Astrocyte of the cerebellum (primary cell): ENCODE measurements at places on chromosomes 7 and 10.

DNA sequence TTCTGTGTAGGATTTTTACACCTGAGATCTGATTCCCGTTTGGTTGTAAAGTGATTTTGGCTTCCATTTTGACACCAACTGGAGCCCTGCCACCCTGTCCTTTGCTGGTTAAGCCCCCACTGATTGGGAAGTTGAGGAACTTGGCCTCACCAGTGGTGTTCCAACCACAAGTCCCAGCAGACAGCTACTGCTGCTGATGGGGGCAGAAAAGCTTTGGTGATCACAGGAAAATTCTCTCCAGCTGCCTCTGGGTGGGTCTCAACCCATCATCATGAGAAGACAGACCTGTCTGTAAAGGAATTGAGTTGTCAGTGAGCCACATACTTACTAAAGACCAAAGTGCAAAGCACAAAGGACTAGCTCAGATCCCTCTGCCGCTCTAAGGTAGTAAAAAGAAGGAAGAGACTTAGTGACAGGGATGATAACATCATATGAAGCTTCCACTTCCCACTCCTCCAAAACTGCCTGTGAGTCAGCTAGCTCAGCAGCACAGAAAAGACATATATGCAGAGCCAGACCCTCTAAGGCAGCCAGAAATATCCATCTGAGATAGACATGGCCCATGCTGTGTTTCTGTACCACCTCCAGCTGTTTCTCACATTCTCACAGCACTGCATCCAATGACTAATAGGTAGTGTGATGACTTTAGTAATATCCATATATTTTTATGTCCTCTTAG is 22.4 kb upstream of the LRRC17 start:
- peak; percentile 96 for DNase-seq

- no peak for DNase-seq
Measured at GRCh38 chr10:101745074-101745696, 30.7 kb downstream of the FGF8 start.

DNA sequence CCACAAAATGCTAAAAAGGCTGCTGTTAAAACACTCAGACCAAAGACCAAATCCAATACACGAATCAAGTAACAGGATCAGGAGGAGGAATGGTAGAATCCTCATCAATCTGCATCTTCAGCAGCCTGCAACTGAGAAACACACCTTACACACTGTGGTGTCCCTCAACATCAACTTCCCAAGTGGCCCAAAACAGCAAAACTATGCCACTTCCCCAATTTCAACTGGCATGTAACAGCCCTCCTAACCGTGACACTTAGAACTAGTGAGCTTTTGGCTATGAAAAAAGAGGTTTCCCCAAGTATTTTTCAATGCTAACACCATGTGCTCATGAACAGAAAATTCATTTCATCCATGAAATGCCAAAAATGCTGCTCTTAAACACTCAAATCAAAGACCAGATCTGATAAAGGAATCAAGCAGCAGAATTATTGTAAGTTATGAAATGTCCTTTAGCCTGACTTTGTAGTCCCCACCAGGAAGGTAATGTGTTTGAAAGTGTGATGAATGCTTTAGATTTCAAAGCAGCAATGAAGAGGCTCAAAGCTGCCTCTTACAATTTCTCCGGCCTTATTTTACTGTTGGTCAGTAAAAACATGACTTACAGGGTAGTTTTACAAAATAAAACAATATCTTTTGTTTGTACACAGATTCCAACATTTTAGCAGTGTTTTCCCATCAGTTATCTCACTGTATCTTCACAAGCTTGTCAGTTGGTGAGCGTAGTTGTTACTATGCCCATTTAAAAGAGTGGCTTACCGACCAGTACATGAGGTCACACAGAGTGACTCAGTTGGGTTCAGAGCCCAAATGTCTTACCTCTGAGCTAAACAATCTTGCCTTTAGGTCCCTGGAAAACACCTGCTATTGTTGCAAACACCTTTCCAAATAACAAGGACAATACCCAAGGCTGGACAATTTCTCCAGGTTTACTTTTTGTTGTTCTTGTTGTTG is 65.7 kb upstream of the ASAH2 start:
- no peak for DNase-seq

GRCh38 chr7:121561717-121562116 is 165.6 kb upstream of the FAM3C start:
- no peak for DNase-seq

DNA sequence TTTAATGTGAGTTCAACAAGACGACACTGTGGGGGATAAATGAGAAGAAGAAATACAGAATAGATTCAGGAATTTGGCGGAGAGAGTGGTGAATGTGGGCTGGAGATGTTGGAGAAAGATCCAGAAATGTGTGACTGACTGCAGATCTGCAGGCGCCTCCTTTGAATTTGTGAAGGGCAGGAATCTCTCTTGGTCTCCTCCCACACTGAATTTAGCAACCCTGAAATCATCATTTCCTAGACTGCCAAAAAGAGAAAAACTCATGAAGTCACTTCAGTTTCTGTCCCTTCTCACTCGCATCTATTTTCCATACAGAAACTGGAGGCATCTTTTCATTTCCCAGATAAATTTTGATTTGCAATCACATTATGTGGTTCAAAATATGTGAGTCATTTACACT is 128.7 kb downstream of the GNAI1 start:
- DNase-seq, result no peak

- DNase-seq, result no peak
Measured at GRCh38 chr7:69412331-69413146, 185.7 kb upstream of the AUTS2 start.

GRCh38 chr7:108190891-108191290 is 60.7 kb upstream of the LAMB4 start:
- no peak for DNase-seq

DNA sequence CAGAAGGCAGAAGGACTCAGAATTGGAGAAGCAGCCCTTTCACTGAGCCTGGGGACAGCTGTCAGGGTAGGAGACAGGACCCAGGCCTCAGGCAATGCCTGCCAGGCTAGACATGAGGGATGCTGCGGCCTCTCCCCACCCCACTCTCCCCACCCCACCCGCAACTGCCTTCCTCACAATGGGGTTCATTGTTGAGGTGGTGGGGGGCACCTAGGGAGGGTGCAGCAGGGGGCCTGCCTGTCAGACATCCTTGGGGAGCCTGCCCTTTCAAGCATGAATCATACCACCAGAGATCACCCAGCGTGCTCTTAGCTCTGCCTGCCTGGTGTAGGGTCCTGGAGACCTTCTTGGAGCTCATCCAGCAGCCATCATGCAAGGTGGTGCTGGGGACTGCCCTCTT is at the start of gene C10orf62:
C10orf62 (plus strand) TSS at position 243 of the 400 bp plus-strand sequence. CDS start 177 bp downstream, outside the sequence.
- DNase-seq, result no peak

DNA sequence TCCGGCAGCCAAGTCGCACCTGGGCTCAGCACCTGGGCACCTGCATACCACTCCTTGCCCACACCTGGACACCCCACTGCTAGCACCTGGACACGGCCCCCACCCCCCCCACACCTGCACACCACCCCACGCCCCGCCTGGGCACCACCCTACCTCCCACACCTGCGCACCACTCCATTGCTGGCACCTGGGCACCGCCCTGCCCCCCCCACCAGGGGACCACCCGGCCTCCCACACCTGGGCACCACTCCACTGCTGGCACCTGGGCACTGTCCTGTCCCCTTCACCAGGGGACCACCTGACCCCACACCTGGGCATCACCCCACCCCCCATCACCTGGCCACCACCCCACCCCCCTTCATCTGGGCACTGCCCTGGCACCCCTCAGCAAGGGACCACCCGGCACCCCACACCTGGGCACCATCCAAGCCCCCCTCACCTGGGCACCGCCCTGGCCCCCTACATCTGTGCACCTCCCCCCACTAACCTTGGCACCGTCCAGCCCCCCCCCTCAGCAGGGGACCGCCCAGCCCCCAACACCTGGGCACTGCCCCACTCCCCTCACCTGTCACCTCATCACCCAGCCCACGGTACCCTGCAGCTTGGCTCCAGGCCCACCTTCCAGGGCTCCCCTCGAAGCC is 33.8 kb upstream of the RNF32 start:
- DNase-seq, result no peak

DNA sequence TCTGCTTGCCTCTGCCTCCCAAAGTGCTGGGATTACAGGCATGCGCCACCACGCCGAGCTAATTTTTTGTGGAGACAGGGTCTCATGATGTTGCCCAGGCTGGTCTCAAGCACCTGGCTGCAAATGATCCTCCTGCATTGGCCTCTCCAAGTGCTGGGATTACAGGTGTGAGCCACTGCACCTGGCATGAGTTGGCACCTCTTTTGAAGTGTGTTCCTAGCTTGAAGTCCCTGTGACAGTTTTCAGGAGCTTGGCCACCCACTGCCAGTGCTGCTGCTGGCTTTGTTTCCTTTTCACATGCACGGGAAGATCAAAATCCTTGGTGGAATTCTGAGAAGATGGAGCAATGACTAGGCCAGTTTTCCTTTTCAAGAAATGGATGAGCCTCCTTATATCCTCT is 126.3 kb downstream of the NRP1 start:
- no peak for DNase-seq
